Frontal cortex (tissue), 4 donors: ENCODE measurements at places on chromosomes 1 and 21. TPM values are rescaled to one million over a fixed set of nuclear protein-coding genes. Genes with fewer than 3 reads are reported as not detected.

The REG4 gene
- total RNA-seq, result not detected

The TIAM1 gene
- total RNA-seq, result 26.5 TPM

The ZNF695 gene
- 6.1 TPM for total RNA-seq

The TTC3 gene
- 740 TPM for total RNA-seq

The RYR2 gene
- total RNA-seq, result 29.8 TPM

DNA sequence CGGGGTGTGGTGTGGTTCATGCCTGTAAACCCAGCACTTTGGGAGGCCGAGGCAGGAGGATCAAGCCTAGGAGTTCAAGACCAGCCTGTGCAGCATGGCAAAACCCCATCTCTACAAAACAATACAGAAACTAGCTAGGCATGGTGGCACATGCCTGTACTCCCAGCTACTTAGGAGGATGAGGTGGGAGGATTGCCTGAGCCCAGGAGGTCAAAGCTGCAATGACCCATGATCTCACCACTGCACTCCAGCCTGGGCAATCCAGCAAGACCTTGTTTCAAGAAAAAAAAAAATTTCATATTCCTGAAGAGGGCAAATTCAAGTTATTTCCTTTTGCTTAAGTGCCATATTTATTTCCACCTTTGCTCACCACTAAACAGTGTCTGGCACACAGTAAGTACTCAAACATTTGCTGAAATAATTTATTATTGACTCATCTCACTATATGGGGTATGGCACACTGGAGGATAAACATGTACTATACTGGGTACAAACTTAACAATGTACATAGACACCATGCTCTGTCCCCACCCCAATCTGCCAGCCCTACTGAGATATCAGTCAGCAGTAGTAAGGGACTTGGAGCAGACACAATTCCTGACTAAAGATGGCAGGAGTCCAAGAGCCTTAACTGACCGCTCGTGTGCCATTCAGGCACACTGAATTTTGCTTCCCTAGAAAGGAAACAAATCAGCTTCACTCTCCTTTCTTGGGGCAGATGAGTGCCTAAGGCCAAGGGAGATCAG lies 15.5 kb downstream of the MEAF6 start:
- DNase-seq, result no peak

DNA sequence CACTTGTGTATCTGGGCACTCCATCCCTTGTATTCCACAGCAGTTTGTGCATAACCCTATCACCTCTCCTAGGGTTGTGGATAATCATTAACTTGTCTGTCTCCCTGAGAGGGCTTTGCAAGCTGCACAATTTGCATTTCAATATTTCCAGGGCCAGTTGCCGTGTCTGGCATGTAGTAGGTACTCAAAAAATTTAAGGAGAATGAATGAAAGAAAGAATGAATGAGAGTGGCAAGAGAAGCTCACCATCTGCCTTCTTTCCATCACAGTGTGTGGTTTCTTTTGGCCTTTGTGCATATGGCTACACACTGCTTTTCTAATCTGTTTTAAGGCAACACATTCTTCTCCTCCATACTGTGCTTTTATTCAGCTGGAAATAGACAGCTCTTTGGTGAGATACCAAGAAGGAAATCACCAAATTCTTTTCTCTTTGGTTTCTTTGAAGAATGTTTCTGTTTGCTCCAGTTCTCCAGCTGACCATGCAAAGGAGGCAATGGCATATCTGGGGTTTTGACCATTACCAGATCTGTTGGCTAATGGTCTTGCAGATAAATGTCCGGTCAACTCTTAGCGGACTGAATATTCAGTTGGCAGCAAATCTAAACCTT lies 49.4 kb downstream of the NGF start:
- no peak for DNase-seq

DNA sequence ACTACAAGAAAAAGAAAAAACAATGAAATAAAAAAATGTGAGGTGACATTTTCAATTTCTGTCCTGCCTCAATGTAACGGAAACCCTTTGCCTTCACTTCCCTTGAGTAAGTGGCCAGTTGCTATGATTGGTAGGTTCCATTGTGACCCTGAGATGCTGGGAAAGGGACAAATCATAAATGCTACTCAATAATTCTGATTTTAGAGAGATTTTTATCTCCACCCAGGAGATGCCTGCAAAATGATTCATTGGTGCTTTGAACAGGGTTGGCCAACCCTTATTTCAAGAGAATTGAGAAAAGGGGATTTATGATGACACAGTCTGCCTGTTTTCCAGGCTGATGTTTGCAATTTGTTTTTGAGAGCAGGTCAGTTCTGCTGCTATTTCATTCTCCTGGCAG lies 22.5 kb downstream of the XCL1 start:
- no peak for DNase-seq

GRCh38 chr1:115240297-115240696 lies 97.8 kb downstream of the NGF start:
- DNase-seq, result no peak

DNA sequence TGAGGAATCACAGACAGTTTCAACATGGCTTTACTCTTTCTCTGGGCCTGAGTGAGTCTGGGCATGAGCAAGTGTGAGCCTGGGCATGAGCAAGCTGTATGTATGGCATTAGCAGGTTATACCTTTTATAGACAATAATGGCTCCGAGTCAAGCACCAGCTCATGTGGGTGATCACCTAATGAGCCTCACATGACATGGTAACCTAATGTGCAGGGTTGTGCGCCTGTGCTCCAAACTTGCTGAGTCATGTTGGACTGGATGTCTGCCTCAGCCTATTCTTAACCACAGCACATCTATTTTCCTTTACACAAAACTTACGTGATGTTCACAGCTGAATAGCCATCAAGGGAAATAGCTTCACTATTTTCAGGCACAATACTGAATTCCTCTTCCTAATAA lies 236.2 kb upstream of the NRIP1 start:
- no peak for DNase-seq

DNA sequence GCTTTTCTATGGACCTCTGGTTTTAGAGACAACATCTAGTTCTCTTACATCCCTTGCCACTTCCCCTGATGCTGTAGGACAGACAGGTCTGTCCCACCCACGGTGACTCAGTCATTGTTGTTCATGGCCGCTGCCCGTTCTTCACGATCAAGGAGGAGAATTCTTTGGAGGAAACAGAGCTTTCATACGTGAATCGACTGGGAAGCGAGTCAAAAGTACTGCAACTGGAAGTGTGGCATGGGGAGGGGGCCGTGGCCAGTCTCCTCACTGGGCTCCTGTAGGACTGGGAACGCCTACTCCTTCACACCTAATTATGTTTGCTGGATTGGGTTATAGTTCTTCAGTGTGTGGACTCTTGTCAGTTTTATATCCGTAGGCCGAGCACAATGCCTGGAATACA lies 4.4 kb upstream of the SLC37A1 start:
- no peak for DNase-seq

- no peak for DNase-seq
These were observed 14.2 kb downstream of the MTOR start for GRCh38 chr1:11248169-11248568.

GRCh38 chr1:160161965-160162705 lies 10.7 kb downstream of the ATP1A4 start:
- DNase-seq, result no peak

DNA sequence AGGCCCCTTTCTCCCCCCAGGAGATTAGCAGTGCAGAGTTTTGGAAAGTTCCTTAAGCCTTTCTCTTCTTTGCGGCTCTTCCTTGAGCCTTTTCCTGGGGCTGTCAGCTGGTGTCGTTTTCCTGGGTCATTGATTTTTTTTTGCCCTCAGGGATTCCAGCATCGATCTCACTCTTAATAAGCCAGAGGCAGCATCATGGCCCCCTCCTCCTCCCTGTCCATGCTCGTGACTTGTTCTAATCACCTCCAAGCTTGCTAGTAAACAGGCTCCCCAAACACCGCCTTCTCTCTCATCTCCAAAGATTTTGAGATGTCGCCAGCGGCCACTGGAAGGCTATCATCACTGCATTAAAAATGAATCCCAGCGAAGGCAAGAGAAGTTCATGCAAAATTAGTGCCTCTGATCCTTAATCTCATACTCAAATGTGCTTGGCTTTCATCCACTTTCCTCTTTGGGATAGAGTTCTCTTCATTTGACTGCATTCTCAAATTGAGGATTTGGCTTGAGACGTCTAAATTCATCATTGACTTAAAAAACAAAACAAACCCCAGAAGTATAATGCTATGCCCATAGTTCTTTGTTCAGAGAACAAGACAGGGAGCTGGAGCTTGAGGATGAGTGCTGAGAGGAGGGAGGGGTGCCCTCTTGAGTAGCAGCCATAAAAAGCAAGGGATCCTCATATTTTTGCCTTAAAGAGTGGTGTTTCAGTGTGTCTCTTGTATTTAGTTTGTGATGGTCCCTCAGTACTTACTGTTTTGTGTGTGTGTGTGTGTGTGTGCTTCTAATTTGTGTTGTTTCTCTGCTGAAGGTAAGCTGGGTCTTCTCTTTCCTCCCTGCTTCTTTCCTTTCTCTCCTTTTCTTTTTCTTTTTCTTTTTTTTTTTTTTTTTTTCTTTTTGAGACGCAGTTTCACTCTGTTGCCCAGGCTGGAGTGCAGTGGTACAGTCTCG lies 3.2 kb downstream of the EVA1C start:
- DNase-seq, result no peak

DNA sequence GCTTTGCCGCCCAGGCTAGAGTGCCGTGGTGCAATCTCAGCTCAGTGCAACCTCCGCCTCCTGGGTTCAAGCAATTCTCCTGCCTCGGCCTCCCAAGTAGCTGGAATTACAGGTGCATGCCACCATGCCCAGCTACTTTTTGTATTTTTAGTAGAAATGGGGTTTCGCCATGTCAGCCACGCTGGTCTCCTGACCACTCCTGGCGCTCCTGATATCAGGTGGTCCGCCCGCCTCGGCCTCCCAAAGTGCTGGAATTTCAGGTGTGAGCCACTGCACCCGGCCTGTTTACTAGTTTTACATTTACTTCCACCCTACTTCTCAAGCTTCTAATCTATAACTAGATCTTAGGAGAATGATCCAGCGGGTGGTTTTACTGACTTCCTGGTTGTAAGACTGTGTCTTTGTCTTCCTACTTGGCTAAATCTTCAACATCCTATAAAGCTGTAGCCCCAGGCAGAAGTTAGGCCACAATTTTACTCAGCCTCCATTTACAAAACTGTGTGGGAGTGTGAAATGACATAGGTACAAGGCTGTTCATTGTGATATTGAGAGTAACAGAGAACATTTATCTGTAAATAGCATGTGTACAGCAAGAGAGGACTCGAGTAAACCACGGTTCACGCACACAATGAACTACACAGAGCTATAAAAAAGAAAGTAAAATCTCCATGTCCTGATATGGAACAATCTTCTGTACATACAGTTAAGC lies 9.6 kb upstream of the POU2F1 start:
- no peak for DNase-seq
